ENCODE measurements at places on chromosomes 1 and 21.

DNA sequence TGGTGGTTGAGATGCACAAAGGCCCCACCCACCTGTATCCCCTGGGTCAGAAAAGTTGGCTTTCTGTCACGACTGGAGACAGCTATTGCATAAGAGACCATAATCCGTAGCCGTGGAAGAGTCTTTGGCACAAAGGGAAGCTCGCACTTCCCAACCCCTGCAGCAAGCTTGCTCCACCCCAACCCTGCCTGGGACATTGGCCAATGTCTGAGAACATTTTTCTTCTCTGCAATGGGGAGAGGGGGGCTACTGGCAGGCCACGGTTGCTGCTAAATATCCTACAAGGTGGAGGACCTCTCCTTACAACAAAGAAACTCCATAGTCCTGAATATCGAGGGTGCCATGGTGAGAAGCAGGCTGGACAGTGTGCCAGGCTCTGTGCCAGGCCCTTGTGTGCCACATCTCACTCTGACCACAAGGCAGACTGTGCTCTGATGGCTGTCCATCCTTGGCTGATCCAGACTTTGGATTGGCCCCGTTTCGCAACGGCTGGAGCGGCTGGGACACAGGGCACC is 104.1 kb downstream of the CSMD2 start:
- no peak for DNase-seq

- no peak for DNase-seq
These were observed 11.8 kb downstream of the ZBTB17 start for GRCh38 chr1:15963968-15964648.

DNA sequence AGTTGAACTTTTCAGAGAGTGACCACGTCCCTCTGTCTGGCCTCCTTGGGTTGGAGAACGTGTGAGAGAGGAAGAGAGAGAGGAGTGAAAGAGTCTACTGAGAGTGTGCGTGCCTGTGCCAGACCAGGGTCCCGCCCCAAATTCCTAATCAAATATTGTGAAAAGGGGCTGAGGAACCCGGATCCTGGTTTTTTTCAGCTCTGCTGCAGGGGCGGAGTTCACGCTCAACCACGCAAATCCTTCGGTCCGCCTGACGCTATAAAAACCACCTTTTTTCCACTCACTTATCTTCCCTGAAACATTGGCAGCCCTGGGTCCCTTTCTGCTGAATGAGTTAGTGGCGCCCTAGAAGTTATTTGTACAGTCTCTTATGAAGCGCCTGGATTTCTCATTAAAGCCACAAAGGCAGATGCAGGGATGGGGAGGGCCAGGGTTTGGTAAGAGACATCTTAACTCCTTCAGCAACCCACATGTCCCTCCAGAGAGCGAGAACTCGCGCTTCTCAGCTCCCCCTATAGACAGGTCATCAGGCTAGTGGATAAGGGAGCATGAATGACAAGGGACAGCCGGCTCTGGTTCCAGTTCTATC is at the start of gene FMOD:
FMOD (minus strand) TSS at position 86 of the 589 bp plus-strand sequence. CDS start 2,852 bp downstream, outside the sequence.
- no peak for DNase-seq

- DNase-seq = no peak
These were observed 6.1 kb downstream of the PTPN7 start for GRCh38 chr1:202154148-202154765.

- no peak for DNase-seq
These were observed 2.1 kb downstream of the LHX8 start for GRCh38 chr1:75136195-75136815.

DNA sequence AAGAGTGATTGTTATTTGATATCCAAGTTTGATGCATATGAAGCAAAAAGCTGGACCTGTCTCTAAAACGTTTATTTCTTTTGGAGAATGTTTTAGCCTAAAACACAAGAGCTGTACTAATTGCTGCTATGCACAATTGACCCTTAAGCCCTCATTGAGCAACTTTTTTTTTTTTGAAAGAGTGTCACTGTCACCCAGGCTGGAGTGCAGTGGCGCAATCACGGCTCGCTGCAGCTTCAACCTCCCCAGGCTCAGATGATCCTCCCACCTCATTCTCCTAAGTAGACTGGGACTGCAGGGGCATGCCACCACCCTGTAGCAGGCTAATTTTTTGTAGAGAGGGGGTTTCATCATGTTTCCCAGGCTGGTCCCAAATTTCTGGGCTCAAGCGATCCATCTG is 129.1 kb downstream of the PIK3R3 start:
- DNase-seq = no peak

DNA sequence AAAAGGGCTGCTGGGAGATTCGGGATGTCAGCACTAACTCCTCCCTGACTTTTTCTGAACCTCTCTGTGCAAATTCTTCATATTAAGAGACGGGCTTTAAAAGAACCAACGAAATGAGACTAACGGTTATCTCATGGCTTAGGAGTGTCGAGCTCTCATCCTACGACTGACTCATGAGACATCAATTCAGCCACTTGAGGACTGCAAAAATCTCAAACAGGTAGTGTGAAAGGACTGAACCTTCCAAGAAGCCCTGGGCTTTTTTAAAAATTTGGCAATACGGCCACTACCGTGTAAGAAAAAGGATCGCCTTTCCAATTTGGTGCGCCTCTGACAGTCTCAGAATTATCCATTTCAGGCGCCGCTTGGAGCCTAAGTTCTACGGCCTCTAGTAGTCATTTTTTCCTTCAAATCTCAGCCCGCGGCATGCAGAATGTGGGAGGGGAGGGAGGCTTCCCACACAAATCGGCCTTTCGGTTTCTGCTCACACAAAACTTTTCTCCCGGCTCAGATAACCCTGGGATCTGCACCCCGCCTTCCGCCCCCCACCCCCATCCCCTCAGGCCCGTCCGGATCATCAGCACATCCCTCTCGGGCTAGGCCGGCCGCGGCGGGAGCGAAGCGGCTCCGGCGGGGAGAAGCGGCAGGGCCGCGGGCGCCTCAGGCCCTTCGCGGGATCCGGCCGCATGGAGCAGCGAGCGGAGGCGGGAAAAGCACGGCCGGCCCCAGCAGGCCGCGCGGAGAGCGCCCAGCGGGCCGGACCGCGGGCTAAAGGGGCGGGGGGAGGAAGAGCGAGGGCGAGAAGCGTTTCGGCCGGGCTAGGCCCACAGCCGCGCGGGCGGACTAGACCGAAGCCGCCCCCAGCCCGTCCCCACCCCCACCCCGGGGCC is 618 bp downstream of the HNRNPR start:
- DNase-seq = peak; percentile 10

DNA sequence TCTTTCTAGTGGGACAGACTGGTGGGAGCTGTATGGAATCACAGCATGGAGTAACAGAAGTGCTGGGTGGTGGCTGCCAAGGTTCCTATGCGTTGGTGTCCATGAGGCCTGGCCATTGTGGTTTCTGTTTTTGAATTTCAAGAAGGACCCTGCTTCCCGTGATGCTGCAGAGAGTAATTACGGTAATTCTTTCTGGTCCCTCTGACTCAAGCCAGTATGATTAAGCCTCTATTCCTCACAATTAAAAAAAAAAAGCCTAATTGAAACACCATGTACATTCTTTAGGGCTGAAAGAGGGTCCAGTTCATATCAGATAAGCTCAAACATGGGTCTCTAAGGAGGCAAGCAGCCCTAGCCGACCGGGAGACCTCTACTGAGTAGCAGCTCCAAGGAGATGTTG is 10.5 kb upstream of the C1orf21 start:
- DNase-seq = no peak

DNA sequence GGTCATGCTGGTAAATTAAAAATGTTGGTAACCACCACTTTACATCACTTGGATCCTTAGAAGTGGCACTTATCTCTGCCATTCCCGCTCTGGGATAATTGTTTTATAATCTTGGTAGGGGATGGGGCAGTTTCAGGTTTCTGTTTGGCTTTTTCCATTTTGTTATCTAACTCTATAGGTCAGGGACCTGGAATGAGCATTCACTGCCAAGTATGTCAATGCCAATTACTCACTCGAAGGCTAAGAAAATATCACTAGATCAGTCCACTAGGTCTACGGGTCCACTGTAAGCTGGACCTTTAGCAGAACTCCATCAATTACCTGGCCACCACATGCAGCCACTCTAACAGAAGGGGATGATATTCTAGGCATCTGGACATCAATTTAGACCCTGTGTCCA is 4.5 kb upstream of the DIP2A start:
- no peak for DNase-seq

All from GOT3 (cell line).